Activated CD4-positive, alpha-beta T cell treated with anti-CD3 and anti-CD28 coated beads, Interleukin-2, amount 50 U/mL, for 4 hours (primary cell): ENCODE measurements at places on chromosomes 12 and 14.

DNA sequence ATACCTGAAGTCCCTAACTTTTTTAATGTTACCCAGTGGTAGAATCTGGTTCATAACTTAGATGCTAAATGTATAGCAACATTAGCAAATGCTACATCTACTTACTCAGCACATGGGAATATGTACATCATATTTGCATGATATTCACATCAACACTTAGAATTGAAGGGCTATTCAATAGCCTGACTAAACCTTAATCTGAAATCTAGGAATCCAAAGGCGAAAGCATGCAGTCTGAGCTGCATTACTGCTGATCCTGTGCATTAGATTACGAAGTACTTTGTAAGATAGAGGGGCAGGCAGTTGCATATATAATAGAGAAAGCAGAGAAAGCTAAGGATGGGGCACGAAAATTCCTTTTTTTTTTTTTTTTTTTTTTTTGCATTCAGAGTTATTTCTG, 40.4 kb downstream of the SLC38A4 start:
- DNase-seq = no peak

GRCh38 chr14:29042551-29042950, 276.0 kb downstream of the FOXG1 start:
- no peak for DNase-seq

DNA sequence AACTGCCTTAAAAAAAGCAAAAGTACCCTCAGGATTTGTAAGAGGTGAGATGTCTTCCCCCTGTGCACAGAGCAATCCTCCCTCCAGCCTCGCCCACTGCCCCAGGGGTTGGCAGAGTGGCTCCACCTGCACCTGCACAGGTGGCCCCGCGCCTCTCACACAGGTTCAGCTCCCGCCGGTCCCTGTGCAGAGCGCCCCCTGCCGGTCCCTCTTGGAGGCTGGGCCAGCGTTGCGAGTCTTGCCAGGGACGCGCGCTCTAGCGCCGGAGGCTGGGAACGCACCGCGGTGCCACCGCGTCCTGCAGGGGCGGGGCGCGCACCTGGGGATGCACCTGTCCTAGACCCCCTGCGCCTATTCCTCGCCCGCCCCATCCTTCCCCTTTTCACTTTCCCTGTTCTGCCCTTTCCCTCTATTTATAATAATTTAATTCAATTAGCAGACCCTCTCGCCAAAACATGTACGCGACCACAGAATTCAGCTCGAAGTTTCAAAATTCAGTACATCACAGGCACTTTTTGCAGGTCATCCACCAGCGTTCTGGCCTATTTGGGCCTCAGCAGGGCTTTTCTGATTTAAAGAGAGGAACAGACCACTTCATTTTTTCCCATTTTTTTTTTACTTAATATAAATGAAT, 618.6 kb downstream of the AACS start:
- no peak for DNase-seq

DNA sequence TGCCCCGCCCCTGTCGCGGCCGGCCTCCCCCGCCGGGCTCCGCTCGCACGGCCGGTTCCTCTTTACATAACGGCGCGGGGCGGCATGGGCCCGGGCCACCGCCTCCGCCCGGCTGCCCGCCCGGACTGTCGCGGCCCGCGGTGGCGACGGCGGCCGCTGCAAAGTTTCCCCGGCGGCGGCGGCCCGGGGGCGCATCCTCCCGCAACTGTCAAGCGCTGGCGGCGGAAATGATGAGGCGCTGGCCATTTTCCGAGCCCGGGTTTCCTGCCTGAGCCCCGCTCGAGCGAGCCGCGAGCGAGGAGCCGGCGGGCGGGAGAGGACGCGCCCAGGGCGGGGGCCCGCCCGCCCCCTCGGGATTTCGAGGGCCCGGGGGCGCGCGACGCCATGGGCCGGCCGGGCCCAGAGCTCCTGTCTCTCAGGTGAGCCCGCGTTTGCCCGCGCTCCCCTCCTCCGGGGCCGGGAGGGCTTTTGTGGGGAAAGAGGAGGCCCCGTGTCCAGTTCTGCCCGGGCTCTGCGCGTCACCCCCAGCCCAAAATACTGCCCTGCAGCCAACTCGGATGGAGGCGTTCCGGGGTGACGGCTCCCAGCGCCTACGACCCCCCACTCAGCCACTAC, at the start of gene SH2B3:
TSS of gene SH2B3 (plus strand) at position 65 of the 615 bp plus-strand sequence. CDS start 12,223 bp downstream, outside the sequence.
- DNase-seq = peak; percentile 73

GRCh38 chr14:37587131-37587803, 7.8 kb downstream of the FOXA1 start:
- DNase-seq = no peak

GRCh38 chr14:92985521-92985920, 62.6 kb downstream of the CHGA start:
- no peak for DNase-seq

DNA sequence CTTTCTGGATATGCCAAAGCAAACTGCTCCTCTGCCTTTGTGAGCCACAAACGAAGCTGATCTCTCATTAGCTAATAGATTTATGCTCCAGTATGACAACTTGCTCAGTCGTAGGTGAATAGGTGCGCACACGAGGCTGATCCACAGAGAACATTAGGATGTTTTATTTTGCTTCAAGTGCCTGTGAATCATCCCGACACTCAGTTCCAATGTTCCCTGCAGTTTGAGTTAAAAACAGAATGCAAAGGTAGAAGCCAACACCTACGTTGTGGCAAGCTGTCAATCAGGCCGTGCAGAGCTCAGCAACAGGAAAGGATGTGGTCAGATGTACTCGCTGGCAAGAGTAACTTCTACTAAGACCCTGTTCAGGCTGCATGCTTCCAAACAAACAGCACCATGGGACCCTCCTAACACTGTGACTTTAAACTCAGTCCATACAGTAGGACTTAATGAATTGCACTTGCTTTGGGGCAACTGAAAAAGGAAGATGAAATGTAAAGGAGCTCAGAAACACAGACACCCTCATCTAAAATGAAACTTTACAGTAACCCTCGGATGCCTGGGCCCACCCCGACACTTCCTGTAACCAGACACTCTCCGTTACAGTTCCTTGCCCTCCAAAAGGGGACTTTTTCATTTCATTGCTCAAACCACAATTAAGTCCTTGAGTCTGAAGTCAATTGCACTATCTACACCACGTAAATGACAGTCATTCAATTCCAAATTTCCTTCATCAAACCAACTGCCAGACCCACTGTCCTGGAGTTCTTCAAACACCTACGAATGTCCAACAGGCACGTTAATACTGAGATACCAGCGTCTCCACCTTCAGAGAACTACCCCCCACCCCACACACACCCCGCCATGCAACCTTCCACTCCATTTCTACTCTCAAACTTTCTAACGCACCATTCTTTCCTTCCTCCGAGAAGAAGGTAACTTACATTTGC, 1.6 kb downstream of the CCDC88C start:
- peak; percentile 52 for DNase-seq

DNA sequence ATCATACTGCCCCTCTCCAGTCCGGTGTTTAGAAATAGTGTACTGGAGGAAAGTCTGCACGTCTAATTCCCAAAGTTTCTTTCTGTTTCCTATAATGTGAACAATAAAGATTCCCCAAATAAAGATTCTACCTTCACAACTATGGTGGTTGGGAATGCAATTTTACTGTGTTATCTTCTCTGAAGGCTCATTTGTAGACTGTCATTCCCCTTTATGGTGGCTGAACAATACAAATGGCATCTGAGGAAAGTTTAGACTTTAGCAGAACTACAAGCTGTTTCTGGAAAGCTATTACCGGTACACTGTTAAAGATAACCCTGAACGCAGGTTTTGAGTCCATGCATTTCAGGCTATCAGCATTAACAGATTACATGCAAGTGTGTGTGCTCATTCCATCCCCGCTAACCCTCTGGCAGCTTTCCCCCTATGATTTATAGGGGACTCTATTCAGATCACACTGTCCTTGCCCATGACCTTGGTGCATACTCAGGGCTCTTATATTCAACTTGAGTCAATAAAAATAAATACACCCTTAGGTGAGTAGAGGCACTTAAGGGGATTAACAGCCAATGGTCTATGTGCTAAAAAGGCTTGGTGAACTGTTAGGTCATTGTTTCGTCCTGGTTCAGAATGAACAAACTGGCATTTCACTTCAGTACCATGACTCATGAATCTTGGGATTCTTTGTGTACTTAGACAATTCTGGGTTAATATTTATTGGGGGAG, 60.7 kb upstream of the PYGL start:
- no peak for DNase-seq

- DNase-seq = no peak
Measured at GRCh38 chr12:57952766-57953165, 11.4 kb downstream of the ATP23 start.

DNA sequence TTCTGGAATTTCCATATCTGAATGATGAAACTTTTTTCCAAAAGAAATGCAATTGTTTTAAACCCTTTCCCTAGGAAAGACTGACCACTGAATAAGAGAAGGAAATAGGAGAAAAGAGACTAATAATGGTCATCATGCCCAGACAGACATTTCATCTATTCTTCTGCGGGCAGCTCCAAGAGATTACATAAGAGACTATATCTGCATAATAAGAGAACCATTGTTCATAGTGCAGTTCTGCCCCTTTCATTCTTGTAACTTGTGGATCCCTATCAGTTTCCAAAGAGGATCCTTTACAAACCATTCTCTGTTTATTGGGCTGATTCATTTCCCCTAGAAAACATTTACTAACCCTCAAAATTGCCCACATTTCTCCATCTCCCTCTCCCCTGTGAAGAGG, 197.8 kb downstream of the FSCB start:
- no peak for DNase-seq

DNA sequence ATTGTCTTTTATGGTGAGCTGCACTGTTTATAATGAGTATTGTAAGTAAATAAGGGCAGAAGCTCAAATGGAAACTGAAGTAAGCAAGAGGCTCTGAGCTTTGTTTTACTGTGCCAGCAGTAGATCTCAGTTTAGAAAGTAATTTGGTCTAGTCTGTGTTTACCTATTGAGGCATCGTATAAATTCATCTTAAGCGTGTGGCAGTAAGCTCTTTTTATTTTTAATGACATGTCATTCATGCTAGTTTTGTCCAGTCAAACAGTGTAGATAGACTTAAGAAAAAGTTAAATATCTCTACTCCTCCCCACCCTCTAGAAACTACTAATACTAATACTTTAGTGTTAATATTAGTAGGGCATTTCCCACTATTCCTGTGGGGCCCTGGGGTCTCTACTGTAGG, 2.0 kb downstream of the ANO6 start:
- DNase-seq = no peak

- DNase-seq = no peak
Measured at GRCh38 chr14:69149461-69150244, 3.3 kb downstream of the DCAF5 start.

- DNase-seq = no peak
Measured at GRCh38 chr12:12901158-12901791, 9.9 kb downstream of the GPRC5A start.

- no peak for DNase-seq
Measured at GRCh38 chr14:31969699-31970240, 107.3 kb upstream of the ARHGAP5 start.

GRCh38 chr14:64417771-64418125, 29.6 kb downstream of the MTHFD1 start:
- no peak for DNase-seq

DNA sequence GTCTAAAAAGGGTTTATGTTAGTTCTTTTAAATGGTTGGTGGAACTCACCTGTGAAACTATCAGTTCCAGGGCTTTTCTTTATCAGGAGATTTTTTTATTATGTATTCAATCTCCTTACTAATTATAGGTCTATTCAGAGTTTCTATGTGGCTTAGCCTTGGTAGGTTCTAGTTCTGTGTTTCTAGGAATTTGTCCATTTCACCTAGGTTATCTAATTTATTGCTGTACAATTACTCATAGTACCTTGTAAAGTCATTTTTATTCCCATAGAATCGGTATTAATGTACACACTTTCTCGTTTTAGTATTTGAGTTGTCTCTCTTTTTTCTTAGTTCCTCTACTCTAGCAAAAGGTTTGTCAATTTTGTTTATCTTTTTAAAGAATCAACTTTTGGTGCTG, 59.0 kb downstream of the BORCS5 start:
- DNase-seq = no peak

DNA sequence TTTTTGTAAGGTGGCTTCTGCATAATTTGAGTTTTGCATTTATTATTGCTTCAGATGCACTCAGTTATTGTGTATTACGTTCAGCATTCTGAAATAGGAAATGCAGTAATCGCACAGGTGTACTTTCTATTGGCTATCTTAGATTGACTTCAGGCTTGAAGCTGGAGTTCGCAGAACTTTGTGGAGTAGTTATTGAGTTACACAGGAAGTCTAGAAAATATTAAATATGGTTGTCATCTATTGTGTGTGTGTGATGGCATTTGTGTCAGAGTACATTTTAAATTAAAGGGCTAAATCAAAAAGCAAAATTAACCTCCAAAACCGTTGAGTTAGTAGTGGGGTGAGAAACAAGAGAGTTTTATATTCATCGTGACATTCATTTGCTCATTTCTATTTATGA, 2.7 kb downstream of the ARID2 start:
- DNase-seq = no peak

GRCh38 chr12:49089821-49090773, 4.5 kb downstream of the DHH start:
- DNase-seq = no peak

- no peak for DNase-seq
Measured at GRCh38 chr14:96917442-96917963, 120.3 kb downstream of the VRK1 start.

GRCh38 chr14:73616831-73617230, 4.5 kb downstream of the ACOT6 start:
- DNase-seq = no peak

GRCh38 chr14:103521951-103522563, 573 bp downstream of the CKB start:
- DNase-seq = no peak

GRCh38 chr12:54127538-54128259, 61.1 kb downstream of the SMUG1 start:
- no peak for DNase-seq

- peak; percentile 54 for DNase-seq
Measured at GRCh38 chr14:89915114-89915878, 39.2 kb downstream of the EFCAB11 start.

DNA sequence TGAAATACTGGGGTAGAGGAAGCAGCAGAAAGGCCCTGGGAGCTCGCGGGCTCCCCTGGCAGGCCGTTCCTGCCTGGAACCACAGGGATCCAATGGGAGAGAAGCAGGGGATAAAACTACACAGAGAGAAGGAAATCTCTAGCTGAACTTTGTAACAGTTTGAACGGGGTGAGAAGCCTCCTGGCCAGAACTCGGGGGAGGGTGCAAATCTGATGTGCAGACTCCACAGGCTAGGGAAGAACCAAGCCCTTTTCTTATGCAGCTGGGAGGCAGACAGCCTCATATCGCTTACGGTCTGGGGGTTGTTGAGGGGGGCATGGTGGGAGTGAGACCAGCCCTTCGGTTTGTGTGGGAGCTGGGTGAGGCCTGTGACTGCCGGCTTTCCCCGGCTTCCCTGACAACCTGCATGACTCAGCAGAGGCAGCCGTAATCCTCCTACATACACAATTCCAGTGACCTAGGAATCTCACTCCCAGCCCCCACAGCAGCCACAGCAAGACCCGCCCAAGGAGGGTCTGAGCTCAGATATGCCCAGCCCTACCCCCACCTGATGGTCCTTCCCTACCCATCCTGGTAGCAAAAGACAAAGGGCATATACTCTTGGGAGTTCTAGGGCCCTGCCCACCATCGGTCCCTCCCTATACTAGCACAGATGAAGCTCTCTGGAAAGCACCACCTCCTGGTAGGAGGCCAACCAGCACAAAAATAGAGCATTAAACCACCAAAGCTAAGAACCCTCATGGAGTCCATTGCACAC, 143.0 kb downstream of the TMTC1 start:
- no peak for DNase-seq

- no peak for DNase-seq
Measured at GRCh38 chr12:93838193-93838592, 161.0 kb downstream of the CRADD start.
